HepG2 (cell line): ENCODE measurements at places on chromosomes 16 and 17. TPM values are rescaled to one million over a fixed set of nuclear protein-coding genes. Genes with fewer than 3 reads are reported as not detected.

DNA sequence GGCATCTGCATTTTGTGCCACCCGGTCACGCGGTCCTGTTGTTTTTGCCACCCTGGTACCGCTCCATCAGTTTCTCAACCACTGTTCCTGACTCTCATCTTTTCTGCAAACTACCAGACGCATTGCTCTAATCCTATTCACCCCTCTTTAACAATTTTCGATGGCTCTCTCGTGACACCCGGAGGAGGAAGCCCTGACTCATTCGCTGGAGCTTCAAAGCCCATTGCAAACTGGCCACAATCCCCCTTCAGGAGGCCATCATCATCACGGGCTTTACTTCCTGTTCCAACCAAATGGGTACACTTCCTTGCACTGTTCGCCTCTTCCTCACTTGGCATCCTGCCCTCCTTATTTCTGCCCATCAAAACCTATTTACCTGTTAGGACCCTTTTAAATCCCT, 155.3 kb downstream of the RGS9 start:
- no peak for DNase-seq

DNA sequence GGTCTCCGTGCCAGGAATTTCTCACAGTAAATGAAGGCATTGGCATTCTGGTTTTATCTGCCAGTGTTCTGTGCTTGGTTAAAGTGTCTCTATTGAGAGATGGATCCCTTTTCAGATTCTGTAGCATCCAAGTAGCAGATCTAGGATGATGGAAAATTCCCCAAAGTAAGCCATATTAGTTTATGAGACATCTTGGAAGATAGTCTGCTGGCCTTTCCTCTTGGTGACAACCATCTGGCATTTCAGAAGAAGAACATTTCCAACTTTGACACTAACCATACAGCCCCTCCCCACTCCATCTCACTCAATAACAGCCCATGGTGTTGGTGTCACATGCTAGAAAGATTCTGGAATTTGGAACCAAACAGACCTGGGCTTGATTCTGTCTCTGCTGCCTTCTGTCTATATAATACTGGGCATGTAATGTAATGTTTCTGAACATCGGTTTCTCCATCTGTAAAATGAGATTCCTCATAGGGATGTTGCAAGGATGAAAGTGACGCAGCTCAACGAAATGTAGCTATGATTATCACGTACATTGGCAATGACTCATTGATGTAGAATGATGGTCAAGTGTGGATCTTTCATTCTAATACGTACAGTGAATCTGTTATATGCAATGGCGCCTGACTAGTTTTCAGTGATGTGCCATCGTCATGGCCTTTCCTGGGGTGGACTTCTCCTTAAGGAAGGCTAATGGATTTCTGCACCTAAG, 32.6 kb upstream of the PIRT start:
- DNase-seq = no peak

SLC22A31 gene
- total RNA-seq = 20.6 and 83.3 TPM in 2 replicates

SLC16A11 gene
- not detected in 2 replicates for total RNA-seq

DNA sequence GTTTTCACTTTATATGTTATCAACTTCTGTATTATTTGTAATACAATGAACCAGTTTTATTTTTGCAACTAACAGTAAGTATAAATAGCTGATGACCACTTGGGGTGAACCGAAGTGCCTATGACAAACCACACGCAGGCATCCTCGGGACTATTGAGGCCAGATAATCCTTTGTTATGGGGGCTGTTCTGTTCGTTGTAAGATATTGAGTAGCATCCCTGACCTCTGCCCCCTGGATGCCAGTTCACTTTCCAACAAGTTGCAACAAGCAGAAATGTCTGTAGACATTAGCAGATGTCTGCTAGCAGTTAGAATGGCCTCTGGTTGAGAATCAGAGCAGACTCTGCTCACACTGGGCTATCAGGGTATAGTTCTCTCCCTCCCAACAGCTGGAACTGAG, 277.0 kb downstream of the WWOX start:
- DNase-seq = no peak

- no peak for DNase-seq
Observed at GRCh38 chr17:5883775-5884665, 186.2 kb upstream of the WSCD1 start.

CBX2 gene
- total RNA-seq = 13.0 and 14.5 TPM in 2 replicates

TBC1D3D gene
- total RNA-seq = 0.18 TPM in 1 of 2 replicates, not detected in the other

RAB34 gene
- 0.49 TPM in 1 of 2 replicates, not detected in the other for total RNA-seq

ITGAX gene
- total RNA-seq = not detected in 2 replicates

CES5A gene
- total RNA-seq = not detected in 2 replicates

CD300LB gene
- total RNA-seq = not detected in 2 replicates

COX10 gene
- 20.1 and 20.6 TPM in 2 replicates for total RNA-seq

DNA sequence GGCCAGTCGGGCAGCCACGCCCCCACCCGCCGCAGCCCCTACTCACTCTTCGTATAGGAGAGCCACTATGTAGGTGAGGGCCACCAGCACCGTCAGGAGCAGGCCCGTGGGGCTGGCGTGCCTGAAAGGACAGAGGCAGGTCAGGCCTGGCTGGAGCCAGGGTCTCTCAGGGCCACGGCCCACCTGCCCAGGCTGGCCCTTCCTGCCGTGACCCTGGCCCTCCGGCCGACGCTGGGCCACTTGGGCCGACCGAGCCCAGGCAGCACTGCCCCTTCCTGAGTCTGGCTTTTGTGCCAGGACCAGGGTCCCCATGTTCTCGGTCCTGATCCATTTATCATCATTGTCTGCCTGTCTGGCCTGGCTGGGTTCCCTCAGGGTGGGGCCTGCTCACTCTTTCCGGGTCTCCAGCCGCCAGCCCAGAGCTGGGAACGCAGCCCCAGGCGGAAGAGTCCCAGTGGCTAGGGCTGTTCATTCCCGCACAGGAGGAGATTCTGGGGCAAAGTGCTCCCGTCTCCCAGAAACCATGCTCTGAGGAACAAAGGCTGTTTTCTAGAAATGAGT, 10.1 kb upstream of the RASD1 start:
- no peak for DNase-seq

DNA sequence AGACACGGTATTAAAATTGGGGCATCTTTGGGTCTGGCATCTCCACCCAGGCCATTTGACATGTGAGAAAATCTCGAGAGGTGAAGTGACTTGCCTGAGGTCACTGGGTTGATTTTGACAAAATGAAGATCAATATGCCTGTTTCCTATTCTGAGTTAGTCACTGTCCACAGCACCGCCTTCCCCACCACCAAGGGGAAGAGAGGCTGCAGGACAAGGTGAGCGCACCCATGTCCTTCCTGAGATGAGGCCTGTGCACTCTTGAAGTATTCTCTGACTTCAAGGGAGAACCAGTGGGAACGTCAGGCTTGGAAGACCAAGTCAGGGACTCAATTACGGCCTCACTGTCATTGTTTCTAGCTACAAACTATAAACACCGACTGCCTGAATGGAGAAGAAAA, 49.9 kb upstream of the WSB1 start:
- DNase-seq = no peak

DNA sequence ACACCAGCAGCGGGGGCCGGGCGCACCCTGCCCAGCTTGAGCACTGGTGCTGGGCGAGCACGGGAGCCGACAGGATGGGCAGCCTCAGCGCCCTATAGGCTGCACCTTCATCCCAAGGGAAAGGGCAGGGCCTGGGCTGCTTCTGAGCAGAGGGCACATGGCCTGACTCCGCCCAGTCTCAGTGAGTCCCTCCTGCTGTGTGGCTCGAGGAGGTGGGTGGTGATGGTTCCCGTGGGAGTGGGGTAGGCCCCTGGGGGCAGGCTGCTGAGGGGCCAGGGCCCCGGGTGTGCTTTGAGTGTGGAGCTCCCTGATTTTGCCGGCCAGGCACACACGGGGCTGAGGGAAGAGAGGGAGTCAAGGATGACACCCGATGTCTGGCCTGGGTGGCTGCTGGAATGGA, 37.9 kb downstream of the TSC2 start:
- no peak for DNase-seq

DNA sequence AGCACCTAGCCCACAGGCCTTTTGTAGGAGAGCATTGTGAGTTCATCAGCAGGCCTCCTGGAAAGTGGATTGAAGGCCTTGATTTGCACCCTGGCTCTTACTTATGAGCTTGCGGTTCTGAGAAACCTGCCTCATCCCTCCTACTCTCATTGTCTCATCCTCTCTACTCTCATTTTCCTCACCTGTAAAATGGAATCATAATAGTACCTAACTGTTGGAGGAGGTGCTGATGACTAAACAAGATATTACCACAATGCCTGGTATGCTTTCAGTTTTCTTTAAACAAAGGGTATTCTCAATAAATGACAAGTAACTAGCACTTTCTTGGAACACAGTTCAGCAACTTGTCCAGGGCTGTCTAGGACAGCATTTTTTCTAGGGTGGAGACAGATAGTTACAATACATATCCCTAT, 243.1 kb upstream of the MAF start:
- DNase-seq = no peak

UNC13D gene
- total RNA-seq = 27.2 and 42.7 TPM in 2 replicates

GRCh38 chr16:87789437-87790291, 23.9 kb upstream of the KLHDC4 start:
- peak; percentile 95 for DNase-seq

- no peak for DNase-seq
Observed at GRCh38 chr16:76118344-76118743, 158.9 kb upstream of the CNTNAP4 start.

GRCh38 chr16:9602189-9602588, 510.7 kb downstream of the HAPSTR1 start:
- DNase-seq = no peak

GAS7 gene
- 5.2 and 6.9 TPM in 2 replicates for total RNA-seq

DNA sequence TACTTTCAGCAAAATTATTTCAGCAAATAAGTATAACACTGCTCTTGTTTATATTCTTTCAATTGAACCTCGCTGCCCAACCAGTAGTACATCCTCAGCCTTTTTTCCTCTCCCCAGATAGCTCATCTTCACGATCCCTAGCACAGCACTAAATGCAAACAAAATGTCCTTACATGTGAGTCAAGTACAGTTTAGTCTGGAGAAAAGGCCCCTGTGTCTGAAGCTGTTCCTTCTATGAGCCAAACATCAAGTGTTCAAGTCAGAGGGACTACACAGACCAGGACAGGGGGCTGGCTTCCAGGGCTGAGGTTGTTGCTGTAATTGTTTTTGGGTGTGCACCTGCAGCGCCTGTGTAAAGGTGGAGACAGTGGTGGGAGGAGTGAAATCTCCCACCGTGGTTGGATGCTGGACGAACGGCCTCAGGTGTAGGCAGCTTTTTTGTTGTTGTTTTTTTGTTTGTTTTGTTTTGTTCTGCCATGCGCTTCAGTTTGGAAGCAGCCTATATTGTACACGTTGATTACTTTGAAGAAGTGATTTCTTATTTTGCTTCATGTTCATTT, 147.1 kb downstream of the PRKCA start:
- no peak for DNase-seq
